ENCODE measurements at places on chromosomes 11 and 22.

DNA sequence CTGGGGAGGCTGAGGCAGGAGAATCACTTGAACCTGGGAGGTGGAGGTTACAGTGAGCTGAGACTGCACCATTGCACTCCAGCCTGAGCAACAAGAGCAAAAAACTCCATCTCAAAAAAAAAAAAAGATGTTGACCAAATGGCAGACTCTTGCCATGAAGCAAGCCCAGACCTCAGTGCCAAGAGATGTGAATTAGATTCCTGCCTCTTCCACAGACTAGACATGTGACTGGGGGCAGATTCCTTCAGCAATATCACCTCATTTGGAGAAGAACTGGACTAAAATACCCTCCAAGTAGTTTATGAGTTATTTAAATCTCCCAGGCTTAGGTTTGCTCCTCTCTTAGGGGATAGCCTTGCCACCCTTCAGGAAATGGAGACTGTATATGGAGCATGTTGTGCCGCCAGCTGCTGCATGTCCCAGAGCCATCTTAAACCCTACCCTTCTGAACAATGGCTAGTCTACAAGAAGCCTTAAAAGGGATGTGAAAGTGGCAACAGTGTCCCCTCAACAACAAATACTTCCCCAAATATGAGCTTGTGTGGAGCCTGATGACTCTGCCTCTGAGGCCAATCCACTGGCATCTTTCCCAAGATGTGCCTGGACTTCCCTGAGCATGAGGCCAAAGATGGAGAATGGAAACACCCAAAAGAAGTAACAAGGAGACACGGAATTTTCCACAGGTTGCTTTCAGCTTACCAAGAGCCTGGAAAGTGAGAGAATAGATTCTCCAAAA lies 763 bp upstream of the MS4A7 start:
- DNase-seq, result no peak

DNA sequence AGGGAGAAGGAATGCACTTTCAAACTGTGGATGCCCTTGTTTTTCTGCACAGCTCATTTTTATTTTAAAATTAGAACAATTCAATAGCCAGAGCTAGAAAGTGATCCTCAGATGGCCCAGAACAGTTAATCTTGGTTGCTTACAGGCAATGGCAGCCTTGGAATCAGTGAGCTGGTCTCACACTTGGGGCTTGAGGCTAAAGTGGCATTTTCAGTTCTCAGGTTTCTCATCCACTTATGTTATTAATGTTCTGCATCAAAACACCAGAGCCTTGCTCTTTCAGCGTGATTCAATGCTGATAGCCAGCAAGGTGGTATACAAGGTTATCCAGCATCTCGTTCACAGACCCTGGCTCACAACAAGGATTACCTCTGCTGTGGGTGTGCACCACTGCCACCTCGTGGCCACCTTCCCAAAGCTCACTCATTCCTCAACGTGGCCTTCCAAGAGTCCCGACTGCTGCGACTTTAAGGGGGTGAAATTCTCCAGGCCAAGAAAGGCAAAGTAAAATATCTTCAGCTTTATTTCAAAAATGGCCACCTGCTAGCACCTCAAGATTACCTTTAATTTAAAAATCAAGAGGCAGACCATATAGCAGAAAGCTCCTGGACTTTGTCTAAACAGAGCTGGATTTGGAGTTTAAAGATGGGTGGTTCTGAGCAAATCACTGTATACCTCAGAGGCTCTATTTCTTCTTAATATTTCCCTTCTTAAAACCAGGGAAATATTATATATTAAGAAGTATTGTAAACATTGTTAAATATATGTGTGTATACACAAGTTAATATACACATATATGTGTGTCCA lies 34.2 kb upstream of the FSHB start:
- DNase-seq, result peak; percentile 15

GRCh38 chr11:34999453-34999852 lies 83.0 kb downstream of the PDHX start:
- no peak for DNase-seq

DNA sequence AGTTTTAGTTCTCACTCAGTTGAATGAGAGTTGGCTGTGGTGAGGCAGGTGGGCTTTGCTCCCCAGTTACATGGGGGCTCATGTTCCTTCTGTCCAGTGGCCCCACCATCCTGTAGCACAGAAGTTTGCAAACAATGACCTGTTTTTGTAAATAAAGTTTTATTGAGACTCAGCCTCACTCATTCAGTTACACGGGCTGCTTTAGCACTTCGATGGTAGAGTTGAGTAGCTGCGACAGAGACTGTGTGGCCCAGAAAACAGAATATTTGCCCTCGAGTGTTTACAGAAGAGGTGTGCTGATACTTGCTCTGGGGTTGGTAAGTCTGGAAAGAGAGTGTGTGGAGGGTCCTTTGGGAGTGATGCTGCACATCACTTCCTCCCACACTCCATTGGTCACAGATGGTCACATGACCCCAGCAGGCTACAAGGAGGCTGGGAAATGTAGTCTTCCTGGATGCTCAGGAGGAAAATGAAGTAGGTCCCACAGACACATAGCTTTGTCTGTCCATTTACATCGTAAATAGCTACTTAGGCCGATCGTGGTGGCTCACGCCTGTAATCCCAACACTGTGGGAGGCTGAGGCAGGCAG lies 34.6 kb downstream of the IFT27 start:
- DNase-seq, result no peak
